K562 (cell line): ENCODE measurements at places on chromosomes 1 and 21. TPM values are rescaled to one million over a fixed set of nuclear protein-coding genes. Genes with fewer than 3 reads are reported as not detected.

GRCh38 chr1:116997636-116998035 is 3.9 kb upstream of the CD101 start:
- DNase-seq = no peak

DNA sequence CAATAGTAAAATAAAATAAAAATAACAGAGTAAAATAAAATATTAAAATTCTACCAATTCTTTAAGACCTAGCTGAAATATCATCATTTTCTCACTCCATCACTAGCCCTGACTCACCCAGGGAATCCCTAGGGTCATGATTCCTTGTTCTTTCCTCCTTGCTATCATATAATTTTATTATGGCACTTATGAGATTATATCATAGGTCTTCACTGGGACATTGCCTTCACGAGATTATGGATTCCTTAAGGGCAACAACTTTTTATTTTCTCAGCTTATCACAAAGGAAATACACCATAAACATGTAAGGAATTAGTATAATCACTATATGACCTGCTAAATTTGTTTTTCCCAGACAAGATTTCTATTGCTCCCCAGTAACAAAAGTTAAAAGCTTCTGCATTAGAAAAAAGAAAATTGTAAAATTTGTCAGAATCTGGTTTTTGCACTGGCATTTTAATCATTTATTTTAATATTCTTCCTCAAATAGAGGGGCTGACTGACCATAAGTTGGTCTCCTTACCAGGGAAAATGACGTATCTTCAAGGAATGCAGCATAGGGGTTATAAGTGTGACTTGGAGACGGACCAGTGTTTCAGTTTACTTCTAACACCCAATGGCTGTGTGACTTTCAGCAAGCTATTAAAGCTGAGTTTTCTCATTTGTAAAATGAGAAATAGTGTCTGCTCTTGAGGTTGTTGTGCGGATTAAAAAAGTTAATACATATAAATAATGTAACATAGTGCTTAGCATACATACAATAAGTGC is 8.8 kb upstream of the CLCA4 start:
- no peak for DNase-seq

- no peak for DNase-seq
Measured at GRCh38 chr1:85501355-85501898, 36.5 kb upstream of the DDAH1 start.

DNA sequence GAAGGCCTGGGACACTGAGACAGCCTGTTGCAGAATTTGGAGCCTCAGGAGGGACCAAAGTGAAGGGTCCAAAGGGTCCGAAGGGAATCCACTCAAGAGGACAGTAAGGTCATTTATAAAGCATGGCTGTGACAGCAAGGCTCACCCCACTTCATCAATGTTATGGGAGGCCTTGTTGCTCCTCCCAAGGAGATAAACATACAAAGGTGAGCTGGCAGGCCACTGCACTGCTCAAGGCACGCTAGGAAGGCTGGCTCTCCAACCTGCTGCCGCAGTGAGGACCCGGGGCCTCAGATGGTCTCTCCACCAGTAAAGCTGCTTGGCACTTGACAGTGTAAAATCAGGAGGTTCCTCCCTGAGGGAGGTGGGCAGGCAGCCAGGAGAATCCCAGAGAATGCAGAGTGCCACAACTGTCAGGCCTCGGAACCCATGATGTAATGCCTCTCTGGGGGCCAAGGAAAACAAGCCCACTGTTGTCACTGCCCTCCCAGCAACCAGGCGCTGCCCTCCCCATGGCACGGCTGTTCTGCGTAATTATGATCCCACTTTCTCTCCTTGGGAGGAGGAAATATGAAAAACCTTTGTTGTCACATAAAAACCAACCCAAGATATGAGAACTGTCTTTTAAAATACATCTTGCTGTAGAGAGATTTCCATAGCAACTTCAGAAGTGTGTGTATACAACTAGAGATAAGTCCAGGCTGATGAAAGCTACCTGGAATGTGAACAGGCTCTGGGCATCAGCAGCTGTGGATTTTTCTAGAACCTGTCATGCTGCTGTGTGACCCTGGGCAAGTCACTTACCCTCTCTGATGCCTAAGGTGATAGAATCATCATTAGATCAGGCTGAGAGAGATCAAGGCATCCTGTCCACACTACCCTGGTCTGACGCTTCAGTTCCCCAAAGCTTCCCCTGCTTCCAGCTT is 102.5 kb downstream of the KCNN3 start:
- DNase-seq = no peak

GRCh38 chr1:21640653-21641052 is 28.5 kb downstream of the RAP1GAP start:
- no peak for DNase-seq

GRCh38 chr1:47208374-47208850 is 18.6 kb upstream of the PDZK1IP1 start:
- no peak for DNase-seq

DNA sequence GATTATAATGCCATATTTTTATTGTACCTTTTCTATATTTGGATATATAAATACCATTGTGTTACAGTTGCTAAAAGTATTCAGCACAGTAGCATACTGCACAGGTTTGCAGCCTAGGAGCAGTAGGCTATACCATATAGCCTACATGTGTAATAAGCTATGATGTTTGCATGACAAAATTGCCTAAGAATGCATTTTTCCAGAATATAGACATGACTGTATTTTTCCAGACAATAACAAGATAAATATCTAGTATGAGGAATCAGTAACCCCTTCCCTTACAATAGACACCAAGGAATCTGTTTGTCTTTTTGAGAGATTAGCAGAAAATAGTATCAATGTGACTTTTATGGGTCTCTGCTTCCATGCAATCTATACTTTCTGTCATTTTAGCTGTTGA is 228.6 kb downstream of the GRIK1 start:
- no peak for DNase-seq

DNA sequence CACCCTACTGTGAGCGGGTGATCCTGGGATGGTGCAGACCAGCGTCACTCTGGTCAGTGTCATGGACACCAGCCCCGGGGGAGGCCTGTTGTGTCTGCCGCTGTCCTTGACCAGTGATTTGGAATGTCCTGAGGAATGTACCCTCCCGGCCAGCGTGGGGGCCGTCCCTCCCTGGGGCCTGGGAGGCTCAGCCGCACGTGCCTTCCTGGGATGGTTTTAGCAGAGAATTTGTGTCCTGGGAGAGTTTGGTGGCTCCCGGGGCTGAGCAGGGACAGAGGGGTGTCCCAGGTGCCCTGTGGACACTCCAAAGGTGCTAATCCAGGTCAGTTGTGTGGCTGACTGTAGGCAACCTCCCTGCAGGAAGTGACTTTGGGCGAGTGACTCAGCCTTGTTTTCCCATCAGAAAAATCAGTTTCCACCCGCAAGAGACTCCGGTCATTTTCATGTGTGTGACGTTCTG is 6.2 kb downstream of the ARHGEF16 start:
- DNase-seq = no peak

DNA sequence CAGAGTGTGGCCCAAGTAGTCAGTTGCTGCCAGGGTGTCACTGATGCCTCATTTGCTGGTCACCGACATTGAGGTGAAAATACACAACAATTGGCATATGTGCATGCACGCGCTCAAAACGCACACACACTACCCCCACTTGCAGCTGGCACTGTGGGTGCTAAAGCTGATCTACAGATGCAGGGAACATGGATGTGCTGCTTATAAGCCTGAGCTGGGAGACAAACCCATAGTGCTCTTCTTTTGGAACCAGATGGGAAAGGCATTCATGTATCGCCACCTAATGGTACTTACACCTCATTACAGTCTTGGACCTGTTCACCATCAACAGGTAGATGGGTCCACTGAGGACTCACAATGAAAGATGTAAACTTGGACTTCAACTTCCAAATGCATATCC is 70.3 kb upstream of the CAMK1G start:
- peak; percentile 32 for DNase-seq

NIBAN1 gene
- 20.4 and 26.6 TPM in 2 replicates for total RNA-seq

DNM3 gene
- 0.16 and 0.29 TPM in 2 replicates for total RNA-seq
